Mesenteric fat pad (tissue), 1 donor: ENCODE measurements at places on chromosomes 12 and 14. TPM values are rescaled to one million over a fixed set of nuclear protein-coding genes. Genes with fewer than 3 reads are reported as not detected.

DNA sequence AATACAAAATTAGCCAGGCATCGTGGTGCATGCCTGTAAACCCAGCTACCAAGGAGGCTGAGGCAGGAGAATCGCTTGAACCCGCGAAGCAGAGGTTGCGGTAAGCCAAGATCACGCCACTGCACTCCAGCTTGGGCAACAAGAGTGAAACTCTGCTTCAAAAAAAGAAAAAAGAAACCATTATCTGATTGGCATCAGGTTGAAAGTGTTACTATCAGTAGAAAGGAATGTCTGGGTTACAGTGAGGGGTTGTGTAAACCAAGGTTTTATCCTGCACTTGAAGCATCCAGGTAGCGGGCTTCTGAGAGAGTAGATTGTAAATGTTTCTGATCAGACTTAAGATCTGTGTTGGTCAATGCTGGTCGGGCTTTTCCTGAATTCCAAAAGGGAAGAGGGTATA is 14.1 kb upstream of the OXA1L start:
- DNase-seq: no peak

GRCh38 chr12:6936636-6937480 is 6.8 kb upstream of the RNU7-1 start:
- no peak for DNase-seq

DNA sequence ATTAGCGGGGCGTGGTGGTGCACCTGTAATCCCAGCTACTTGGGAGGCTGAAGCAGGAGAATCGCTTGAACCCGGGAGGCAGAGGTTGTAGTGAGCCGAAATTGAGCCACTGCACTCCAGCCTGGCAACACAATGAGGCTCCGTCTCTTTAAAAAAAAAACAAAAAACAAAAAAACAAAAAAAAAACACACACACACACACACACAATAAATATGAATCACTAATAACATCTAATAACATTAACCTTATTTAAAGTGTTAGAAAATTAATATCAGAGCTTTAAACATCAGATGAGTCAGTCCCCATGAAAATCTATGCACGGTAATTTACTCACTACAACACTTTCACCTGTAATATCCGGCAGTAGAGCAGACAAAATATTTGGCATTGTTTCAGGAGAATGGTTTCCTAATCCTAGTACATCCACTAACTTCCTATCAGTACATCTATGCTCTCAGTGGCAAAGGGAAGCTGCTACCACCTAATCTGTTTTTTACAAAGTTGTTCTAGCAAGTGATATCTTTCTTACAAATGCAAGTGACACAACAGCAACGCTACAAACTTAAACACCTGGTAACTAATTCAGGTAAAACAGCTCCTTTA is 36.2 kb downstream of the MED13L start:
- DNase-seq: no peak

Gene KRT77
- not detected for total RNA-seq

Gene GSG1
- not detected for total RNA-seq

DNA sequence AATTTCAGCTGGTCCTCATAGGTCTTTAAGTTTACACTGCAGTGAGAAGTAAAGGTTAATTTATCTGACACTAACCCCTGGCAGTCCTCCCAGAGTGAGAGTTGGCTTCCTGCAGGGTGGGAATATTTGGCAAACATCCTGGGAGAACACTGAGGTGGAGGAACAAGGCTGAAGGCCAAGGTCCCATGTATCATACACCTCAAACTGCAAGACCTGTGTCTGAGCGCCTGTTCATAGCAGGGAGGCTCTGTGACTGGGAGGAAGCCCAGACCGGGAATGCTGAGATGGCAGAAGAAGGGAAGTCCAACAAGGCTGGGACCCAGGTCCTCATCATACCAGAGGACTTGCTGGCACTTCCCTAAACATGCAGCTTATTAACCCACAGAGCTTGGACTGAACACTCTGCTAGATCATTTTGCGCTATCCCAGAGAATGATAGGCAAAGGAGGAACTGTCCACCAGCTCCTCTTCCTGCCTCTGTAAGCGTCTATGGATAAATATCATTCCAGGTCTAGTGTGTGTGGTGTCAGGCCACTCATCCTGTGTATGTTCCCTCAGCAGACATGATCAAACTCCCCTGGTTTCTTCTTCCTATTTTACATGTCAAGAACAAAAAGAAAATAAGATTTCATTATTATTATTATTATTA is 199.6 kb upstream of the CNOT2 start:
- no peak for DNase-seq

DNA sequence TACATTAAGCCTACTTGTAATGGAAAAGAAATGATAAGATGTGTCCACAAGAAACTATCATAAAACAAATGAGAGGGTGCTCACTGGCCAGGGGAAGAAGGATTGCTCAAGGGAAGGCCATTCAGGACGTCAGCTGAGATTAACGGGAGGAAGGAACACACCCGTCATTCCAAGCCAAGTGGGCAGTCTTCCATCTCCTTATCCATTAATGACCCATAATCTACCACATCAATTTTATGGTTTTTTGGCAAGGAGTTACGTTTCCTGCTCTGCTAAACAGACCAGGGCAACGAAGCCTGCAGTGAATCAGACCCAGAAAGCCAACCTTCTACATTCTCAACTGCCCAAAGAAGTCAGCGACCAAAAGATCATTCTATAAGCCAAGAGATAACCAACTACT is 25.1 kb downstream of the PRKAB1 start:
- no peak for DNase-seq

- DNase-seq: no peak
Measured at GRCh38 chr14:50103558-50103957, 12.8 kb downstream of the VCPKMT start.

Gene INHBC
- total RNA-seq: not detected

DNA sequence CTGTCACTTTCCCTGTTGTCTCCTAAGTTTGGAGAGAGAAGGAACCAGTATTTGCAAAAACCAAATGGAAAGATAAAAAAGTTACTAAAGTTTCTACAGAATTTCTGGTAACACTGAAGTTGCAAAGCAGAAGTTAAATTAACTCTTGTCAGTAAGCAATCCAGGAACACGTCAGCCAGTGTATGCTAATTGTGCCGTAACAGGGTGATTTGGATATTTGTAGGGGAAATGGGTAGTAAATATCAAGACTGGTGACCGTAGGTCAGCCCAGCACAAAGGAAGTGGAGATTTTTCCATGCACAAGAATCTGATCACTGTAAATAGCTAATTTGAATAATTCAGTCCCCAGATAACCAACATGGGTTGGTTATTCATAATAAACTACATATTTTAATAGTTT is 2.3 kb downstream of the CDKN1B start:
- DNase-seq: no peak

- no peak for DNase-seq
Measured at GRCh38 chr14:71136386-71137060, 229.3 kb downstream of the PCNX1 start.

Gene TAS2R7
- not detected for total RNA-seq

GRCh38 chr14:81211844-81212243 is 8.9 kb downstream of the GTF2A1 start:
- no peak for DNase-seq

Gene TAS2R8
- total RNA-seq: not detected

DNA sequence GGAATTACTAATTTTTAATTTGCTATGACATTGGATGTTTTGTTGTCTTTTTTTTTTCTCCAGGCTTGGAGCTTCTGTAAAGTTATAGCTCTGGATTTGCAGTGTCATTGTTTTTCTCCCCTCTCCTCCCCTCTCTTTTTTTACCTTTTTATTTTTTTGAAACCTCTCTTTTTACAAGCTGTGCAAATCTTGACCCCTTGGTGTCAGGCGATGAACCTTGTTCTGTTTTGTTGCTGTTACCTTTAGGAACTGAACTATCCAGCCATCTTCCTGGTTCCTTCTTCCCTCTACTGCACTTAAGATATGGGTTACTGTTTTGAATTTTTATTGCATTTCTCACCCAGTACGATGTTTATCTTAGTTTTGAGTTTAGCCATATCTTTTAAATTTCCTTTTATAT is 13.7 kb downstream of the KTN1 start:
- DNase-seq: no peak

Gene PLD4
- 0.06 TPM for total RNA-seq

Gene POTEG
- total RNA-seq: not detected

DNA sequence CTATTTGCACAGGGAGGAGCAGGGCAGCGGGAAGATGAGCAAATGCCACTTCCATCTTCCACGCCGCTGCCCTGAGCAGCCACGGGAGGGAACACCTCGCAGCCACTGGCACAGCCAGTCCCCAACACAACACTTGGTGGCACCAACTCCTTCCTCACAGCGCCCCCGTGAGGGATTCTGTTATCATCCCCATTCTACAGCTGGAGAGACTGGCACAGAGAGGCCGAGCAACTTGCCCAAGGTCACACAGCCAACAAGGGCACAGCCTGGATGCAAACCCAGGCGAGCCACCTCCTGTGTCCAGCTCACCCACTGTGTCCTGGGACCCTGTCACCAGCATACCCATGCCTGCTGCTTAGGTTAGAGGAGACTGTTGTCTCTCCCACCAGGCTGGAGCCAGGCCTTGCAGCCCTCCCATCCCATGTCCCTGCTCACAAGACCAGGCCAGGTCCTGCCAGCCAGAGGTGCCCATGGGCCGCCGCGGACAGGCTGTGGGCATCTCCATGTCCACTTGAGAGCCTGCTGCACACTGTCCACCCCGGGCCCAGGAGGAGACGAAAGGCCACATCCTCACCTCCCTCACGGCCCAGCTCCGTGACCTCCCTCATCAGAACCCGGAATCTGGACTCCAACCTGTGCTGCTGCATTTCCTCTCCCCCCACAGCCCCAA is 57.0 kb downstream of the NCOR2 start:
- DNase-seq: no peak

DNA sequence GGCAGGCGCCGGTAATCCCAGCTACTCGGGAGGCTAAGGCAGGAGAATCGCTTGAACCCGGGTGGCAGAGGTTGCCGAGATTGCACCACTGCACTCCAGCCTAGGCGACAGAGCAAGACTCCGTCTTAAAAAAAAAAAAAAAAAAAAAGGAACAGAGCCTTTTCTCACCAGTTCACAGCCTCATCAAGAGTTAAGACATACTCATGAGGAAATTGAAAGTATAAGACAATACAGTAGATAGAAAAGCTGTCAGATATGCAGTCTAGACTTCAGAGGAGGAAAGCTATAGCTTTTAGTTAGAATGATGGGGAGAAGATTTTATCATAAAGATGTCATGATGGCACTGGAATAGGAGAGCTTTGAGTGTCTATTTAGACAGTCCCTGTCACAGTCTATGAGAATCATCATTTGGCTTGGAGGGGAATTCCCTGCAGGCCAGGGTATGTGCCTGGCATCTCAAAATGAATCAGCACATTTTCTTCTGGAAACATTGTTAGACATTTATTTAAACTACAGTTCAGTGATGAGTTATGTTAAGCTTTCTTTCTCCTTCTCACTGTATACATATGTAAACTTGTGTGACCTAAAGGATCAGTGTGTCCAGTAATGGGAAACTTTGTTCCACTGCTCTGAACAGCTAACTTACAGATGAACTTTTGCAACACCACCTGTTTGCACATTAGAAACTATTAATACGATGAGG is 2.9 kb upstream of the RAB35 start:
- DNase-seq: no peak

DNA sequence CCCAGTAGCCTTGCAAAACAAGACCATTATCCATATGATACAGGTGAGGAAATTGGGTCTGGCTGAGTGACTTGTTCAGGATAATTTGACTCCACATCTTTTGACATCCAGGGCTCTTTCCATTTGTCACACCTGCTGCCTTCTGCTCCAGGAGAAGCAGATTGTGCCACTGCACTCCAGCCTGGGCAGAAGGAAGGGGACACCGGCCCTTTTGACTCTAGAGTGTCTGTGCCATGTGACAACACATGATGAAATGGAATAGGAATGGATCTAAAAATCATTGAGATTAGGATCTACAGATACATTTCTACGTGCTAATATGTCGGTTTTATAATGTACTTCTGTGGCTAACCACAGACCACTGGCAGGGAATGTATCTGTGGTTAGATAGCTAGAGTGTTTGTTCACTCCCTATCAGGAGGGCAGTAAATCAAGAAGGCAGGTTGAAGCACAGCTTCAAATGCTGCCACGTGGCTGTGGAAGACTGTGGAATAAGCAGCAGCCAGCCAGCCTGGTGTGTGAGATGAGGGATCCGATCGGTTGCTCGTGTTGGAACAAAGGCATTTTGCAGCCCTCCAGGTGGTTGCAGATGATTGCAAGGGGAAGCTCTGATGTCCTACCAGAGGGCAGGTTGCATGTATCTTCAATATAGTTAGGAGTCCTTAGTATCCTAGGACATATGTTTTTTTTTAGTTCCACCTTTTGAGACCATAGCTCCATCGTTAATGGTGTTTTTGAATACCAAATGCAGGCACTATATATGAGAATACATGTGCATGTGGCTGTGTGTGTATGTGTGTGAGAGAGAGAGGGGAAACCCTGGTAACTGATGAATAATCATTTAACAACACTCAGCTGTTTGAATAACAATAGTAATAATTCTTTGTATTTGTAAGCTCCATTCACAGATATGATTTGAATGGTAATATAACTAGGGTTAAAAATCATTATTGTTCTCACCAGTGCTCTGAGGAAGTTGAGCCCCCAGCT is 28.6 kb downstream of the EML1 start:
- no peak for DNase-seq

GRCh38 chr14:106657460-106657859 is 1131.1 kb downstream of the TMEM121 start:
- DNase-seq: no peak

DNA sequence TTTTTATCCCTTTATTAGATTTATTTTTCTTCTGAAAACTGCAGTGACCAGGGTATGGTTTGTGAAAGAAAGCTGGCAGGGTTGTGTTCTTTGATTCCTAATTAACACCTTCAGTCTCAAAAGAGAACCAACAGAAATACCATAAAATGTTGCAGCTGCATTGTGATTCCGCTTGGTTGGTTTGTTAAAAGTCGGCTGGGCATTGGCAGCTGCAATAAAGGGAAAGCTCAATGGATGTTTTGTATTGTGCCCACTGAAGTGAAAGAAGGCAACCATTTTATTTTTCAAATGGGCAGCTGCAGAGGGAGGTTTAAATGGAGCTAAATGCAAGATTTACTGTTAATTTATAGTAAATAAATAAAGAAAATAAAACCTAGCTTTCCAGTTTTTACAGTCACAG is 16.7 kb downstream of the LGR5 start:
- DNase-seq: no peak

DNA sequence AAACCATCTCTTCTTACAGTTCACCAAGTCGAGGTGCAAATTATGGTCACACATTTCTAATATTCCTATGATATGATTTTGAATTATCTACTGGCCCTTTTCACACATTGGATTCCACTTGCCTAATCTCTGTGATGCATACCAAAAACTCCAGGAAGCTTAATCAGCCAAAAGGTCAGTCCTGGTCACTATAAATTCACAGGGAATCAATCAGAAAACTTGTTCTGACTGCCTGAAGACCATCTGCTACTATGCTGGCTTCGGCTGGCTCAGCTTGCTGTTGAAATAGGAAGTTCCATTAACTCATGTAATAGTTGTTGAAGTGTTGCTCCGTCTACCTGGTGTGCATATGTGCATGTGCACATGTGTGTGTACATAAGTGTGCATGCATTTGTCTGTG is 142.8 kb upstream of the FLRT2 start:
- no peak for DNase-seq

GRCh38 chr14:32202998-32203882 is at the start of gene RNU6-8:
RNU6-8 (minus strand) TSS chr14:32203269.
- DNase-seq: peak; percentile 92
